Melanocyte of skin (primary cell): ENCODE measurements at places on chromosomes 6 and 20. TPM values are rescaled to one million over a fixed set of nuclear protein-coding genes. Genes with fewer than 3 reads are reported as not detected.

Gene CTCFL
- not detected in 2 replicates for total RNA-seq

Gene BTN1A1
- not detected in 2 replicates for total RNA-seq

Gene TAAR6
- not detected in 2 replicates for total RNA-seq

Gene HEY2
- 0.15 TPM in 1 of 2 replicates, not detected in the other for total RNA-seq

Gene CLDN20
- total RNA-seq, result 0.33 TPM in 1 of 2 replicates, not detected in the other

Gene LIN28B
- total RNA-seq, result under 0.01 TPM in 1 of 2 replicates, not detected in the other

Gene ARMC12
- not detected in 2 replicates for total RNA-seq
